Substantia nigra (tissue), 51 donors: ENCODE measurements at places on chromosomes 13 and 19.

DNA sequence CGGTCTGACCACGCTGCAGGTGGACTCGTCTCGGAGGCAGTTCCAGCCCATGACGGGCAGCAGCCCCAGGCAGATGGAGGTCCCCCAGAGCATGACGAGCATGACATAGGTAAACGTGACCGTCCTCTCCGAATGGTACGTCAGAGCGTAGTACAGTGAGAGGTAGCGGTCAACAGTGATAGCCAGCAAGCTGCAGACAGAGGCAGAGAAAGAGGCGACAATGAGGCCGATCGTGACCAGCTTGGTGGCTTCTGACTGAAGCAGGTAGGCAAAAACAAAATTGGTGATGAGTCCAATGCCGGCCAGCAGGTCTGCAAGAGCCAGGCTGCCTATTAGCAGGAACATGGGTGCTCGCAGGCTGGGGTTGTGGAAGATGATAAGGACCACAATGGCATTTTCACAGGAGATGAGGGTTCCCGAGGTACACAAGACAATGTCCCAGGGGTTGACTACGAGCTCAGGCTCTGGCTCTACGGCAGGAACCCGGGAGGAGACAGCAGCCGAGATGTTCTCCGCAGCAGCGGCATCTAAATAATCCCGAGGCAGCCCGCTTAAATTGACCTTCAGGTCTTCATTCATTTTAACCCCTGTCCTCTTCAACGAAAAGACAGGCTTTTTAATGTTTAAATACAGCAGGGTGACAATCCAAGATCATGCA, 1.2 kb downstream of the GPR12 start:
- DNase-seq = no peak

DNA sequence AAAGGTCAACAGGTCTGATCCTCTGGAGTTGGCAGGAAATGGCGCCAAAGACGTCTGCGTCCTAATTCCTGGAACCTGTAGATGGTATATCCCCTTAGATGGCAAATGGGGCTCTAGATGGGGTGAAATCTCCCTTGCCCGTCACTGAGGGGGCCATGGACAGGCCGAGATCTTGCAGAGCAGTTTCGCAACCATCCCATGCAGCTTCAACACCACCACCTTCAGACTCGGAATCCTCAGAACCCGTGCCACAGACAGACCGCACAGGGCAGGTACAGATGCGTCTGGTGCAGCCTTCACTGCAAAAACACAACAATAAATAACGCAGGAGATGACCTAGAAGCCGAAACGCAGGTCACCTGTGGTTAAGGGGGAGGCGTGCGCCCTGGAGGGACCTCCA, 17.7 kb downstream of the REXO1 start:
- no peak for DNase-seq

DNA sequence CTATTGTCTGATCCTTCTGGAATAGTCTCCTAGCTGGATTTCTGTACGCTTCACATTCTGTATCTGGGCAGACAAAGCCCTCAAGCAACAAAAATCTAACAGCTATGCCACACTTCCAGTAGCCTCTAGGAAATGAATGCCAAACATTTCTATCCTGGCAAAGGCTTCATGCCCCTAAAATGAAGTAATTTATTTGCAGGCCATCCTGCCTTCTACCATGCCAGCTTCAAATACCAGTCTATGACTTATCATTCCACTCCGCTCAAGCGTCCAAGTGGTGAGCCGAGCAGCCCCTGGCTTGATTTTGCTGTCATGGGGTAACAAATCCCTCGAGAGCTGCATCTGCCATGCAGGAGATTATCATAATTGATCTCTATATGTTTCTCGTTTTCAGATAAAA, 86.9 kb downstream of the LHFPL6 start:
- DNase-seq = no peak

DNA sequence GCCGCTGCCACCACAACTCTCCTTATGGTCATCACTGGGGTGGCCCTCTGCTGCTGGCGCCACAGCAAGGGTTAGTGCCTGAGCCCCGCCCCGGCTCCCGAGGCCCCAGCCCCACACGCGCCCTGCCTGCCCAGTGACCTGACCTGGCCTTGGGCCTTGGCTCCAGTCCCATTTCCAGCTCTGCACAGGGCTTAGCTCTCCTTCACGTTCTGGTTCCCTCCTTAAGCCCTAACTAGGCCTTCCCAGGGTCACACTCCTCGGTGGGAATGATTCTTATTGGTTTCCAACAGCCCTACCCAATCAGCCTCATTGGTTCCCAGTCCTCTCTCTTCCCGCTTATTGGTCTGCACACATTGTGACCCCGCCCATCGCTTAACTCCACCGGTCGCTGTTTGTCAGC, 5.8 kb downstream of the KIRREL2 start:
- DNase-seq = no peak

DNA sequence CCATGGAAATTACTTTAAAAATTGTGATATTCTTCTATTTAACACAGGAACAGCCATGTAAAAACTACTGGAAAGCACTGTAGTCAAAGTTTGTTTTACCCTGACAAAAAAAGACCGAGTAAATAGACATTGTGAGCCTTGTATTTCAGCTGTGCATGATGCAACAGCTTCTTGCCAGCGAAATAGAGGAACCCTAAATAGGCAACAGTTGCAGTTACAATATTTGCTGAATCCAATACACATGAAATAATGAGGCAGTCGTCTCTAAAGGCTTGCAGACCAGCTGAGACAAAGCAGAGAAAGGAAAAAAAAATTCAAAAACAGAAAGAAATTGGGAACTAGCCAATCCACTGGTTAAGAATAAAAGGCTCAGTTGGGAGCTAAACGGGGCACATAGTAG, 1001.1 kb downstream of the OLFM4 start:
- DNase-seq = no peak

GRCh38 chr19:42242512-42243409, at the start of gene GSK3A:
Gene GSK3A (minus strand): TSS chr19:42242602. CDS start chr19:42242465, 137 bp downstream.
- DNase-seq = peak; percentile 100

GRCh38 chr13:30169442-30169841, 137.9 kb downstream of the KATNAL1 start:
- no peak for DNase-seq

GRCh38 chr19:39481229-39481545, 549 bp downstream of the TIMM50 start:
- no peak for DNase-seq
